IPS DF 6.9 (cell line): ENCODE measurements at places on chromosomes 2 and 18.

GRCh38 chr18:62808123-62808522 is 92.8 kb downstream of the PHLPP1 start:
- H3K27me3 ChIP-seq: no peaks in the 10 kb centered on the region
- H3K4me3 ChIP-seq: no peak overlapping the region
- DNase-seq: no peak

GRCh38 chr2:232351686-232352510 is 26.7 kb upstream of the ALPP start:
- no peak overlapping the region for H3K27ac ChIP-seq
- no peaks in the 10 kb centered on the region for H3K36me3 ChIP-seq
- no peak for DNase-seq
- peaks cover 31% of the 10 kb centered on the region for H3K27me3 ChIP-seq

- H3K4me3 ChIP-seq: no peak overlapping the region
- H3K4me1 ChIP-seq: no peaks in the 10 kb centered on the region
- no peak for DNase-seq
- H3K27ac ChIP-seq: no peak overlapping the region
- no peaks in the 10 kb centered on the region for H3K36me3 ChIP-seq
Observed at GRCh38 chr2:119455066-119455718, 23.5 kb downstream of the TMEM37 start.

GRCh38 chr2:230225486-230225885 is at the start of gene SP140:
SP140 (plus strand) TSS chr2:230225736; CDS start chr2:230225845, 109 bp downstream.
- no peaks in the 10 kb centered on the region for H3K36me3 ChIP-seq
- H3K4me1 ChIP-seq: no peaks in the 10 kb centered on the region
- DNase-seq: no peak
- H3K27me3 ChIP-seq: no peaks in the 10 kb centered on the region
- no peak within 1 kb of the TSS for H3K27ac ChIP-seq

GRCh38 chr18:5543773-5544389 is at the start of gene EPB41L3:
EPB41L3 (minus strand) TSS chr18:5543997; CDS start chr18:5489183, 54,814 bp downstream.
- H3K4me1 ChIP-seq: no peaks in the 10 kb centered on the region
- no peaks in the 10 kb centered on the region for H3K36me3 ChIP-seq
- no peaks in the 10 kb centered on the region for H3K27me3 ChIP-seq

DNA sequence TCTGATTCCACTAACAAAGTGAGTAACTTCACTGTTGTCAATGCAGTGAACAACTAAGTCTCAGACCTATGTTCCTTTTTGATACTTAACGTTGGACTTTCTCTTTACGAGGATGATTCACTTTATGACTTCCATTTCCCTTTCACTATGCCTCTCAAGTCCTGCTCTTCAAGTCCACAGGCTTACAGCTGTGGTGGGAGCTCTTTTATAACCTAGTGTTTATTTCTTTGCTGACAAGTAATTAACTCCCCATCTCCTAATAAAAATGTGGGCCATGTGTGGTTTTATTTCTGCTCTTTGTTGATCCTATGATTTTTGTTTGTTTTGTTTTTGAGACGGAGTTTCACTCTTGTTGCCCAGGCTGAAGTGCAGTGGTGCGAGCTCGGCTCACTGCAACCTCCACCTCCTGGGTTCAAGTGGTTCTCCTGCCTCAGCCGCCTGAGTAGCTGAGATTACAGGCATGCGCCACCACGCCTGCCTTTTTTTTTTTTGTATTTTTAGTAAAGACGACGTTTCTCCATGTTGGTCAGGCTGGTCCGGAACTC is 142.1 kb downstream of the USP34 start:
- no peak for DNase-seq
- no peak overlapping the region for H3K4me3 ChIP-seq
- H3K27ac ChIP-seq: no peak overlapping the region
- no peaks in the 10 kb centered on the region for H3K27me3 ChIP-seq
- H3K36me3 ChIP-seq: no peaks in the 10 kb centered on the region
- no peaks in the 10 kb centered on the region for H3K4me1 ChIP-seq

- no peaks in the 10 kb centered on the region for H3K27me3 ChIP-seq
- H3K4me1 ChIP-seq: no peaks in the 10 kb centered on the region
- no peak for DNase-seq
- no peak overlapping the region for H3K27ac ChIP-seq
- H3K4me3 ChIP-seq: no peak overlapping the region
Observed at GRCh38 chr2:189870381-189871085, 86.3 kb downstream of the PMS1 start.

DNA sequence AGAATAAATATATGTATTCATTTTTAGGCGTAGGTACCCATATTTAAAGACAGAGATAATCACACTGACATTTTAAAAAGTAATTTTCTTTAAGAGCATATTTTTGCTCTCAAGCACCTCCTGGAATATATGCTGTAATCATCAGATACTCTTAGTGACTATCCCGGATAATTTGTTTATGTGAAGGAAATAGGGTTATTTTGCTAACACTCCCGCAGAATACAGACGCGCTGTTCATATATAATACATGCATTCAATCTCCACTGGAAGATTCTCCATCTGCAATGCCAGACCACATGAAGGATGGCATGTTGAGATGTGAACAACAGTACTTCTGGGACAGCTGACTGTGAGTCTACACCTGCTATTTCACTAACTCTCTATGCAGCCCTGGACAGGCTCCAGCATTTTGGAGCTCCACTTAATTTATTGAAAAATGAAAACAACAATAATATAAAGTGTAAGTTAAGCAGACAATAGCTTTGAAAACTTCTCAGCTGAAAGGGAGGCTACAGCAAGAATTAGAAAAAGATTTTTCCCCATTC is 430.6 kb downstream of the TMX3 start:
- no peaks in the 10 kb centered on the region for H3K4me1 ChIP-seq
- no peaks in the 10 kb centered on the region for H3K27me3 ChIP-seq
- no peak overlapping the region for H3K27ac ChIP-seq
- no peak for DNase-seq
- no peak overlapping the region for H3K4me3 ChIP-seq
- H3K36me3 ChIP-seq: no peaks in the 10 kb centered on the region

GRCh38 chr18:45161850-45162249 is 453.4 kb upstream of the SLC14A2 start:
- no peaks in the 10 kb centered on the region for H3K36me3 ChIP-seq
- H3K27me3 ChIP-seq: no peaks in the 10 kb centered on the region
- no peak for DNase-seq
- no peak overlapping the region for H3K4me3 ChIP-seq
- H3K27ac ChIP-seq: no peak overlapping the region

DNA sequence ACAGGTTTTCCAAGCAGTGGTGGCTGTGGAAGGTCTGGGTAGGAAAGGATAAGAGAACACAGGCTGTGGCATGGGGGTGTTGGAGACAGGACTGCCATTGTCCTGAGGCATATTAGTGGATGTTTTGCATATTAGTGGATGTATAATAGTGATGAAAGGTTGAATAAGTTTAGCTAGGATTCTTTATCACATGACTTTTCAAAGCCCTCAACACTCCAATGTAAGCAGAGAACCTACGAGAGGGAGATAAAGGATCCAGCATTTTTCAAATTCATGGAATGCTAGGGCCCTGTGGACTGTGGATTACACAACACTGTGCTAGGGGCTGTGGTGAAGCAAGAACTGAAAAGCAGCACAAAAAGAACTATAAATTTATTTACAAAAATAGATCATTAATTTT is 63.2 kb downstream of the POLE4 start:
- H3K27me3 ChIP-seq: no peaks in the 10 kb centered on the region
- H3K36me3 ChIP-seq: no peaks in the 10 kb centered on the region
- no peak overlapping the region for H3K27ac ChIP-seq
- DNase-seq: no peak
- no peak overlapping the region for H3K4me3 ChIP-seq

DNA sequence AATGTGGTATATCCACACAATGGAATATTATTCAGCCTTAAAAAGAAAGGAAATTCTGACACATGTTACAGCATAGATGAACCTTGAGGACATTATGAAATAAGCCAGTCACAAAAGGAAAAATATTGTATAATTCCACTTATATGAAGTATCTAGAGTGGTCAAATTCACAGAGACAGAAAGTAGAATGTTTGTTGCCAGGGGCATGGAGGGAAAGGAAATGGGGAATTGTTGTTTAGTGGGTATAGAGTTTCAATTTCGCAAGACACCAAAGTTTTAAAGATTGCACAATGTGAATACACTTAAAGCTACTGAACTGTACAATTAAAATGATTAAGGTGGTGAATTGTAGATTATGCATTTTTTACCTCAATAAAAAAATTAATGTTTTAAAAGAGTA is 92.9 kb downstream of the TXNL1 start:
- DNase-seq: no peak
- H3K4me1 ChIP-seq: no peaks in the 10 kb centered on the region
- H3K4me3 ChIP-seq: no peak overlapping the region
- no peak overlapping the region for H3K27ac ChIP-seq
- no peaks in the 10 kb centered on the region for H3K27me3 ChIP-seq
- no peaks in the 10 kb centered on the region for H3K36me3 ChIP-seq

DNA sequence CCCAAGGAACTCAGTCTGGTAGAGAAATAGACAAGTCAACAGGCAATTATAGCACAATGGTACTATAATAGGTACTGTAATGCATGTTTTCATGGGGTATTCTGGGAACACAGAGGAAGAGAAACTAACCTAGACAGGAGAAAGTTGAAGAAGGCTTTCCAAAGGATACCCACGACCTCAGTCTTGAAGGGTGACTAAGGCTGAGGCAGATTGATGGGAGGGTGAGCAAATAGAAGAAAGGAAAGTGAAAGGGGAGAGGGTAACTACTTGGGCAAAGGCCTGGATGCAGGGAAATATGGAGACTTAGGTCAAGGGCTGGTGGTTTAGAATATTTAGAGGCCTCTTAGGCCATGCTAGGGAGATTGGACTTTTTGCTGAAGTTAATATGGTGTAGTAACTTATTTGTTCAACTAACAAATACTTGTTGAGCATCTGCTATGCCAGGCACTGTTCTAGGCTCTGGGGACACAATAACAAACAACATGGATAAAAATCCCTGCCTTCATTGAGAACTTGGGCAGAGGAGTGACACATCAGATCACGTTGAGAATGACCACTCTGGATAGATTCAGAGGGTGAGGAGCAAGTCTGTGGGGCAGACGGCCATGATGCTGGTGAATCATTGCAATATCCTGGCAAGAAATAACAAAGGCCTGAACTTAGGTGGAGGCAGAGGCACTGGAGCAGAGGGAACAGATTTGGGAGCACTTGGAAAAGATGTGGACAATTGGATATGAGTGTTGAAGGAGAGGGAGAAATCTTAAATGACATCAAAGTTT is 56.4 kb downstream of the PLB1 start:
- H3K36me3 ChIP-seq: no peaks in the 10 kb centered on the region
- no peaks in the 10 kb centered on the region for H3K27me3 ChIP-seq
- H3K4me1 ChIP-seq: no peaks in the 10 kb centered on the region
- no peak overlapping the region for H3K27ac ChIP-seq

DNA sequence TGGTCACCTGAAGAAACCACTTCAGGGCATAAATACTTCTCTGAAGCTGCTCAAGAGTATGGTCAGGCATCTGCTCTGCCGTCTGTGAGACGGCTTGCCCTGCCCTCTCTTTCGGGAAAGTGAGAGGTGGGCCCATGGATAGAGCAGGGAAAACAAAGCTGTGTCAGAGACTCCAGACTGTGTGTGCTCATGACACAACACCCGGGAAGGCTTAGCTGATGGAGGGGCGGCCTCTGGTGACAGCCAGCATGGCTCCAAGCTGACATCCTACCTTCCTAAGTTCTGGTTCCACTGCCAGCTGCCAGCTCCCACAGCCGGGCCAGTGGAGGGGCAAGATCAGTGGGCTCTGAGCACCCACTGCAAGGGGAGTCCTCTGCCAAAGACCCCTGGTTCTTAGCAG is 215.3 kb downstream of the ANKRD30B start:
- H3K4me3 ChIP-seq: no peak overlapping the region
- no peaks in the 10 kb centered on the region for H3K4me1 ChIP-seq
- H3K27me3 ChIP-seq: no peaks in the 10 kb centered on the region
- no peak overlapping the region for H3K27ac ChIP-seq

DNA sequence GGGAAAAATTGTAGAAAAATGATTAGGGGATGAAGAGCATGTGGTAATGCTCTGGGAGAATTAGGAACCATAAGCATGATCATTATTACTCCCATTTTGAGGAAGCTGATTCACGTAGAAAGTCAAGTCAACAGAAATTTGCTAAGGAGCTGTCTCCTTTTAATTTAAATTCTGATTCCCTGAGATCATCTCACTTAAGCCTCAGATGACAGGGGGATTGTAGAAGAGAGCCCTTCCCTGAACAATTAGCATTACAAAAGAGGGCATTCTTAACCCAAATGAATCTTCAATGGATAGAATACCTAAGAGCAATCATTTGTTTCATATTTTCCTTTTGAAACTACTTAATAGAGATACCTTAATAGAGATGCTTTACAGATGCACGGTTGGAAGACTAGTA is 267.9 kb downstream of the NYAP2 start:
- no peak for DNase-seq
- H3K27ac ChIP-seq: no peak overlapping the region
- H3K27me3 ChIP-seq: no peaks in the 10 kb centered on the region
- no peaks in the 10 kb centered on the region for H3K36me3 ChIP-seq
- H3K4me1 ChIP-seq: peaks cover 3% of the 10 kb centered on the region; the same call in 1 of the 2 replicates

DNA sequence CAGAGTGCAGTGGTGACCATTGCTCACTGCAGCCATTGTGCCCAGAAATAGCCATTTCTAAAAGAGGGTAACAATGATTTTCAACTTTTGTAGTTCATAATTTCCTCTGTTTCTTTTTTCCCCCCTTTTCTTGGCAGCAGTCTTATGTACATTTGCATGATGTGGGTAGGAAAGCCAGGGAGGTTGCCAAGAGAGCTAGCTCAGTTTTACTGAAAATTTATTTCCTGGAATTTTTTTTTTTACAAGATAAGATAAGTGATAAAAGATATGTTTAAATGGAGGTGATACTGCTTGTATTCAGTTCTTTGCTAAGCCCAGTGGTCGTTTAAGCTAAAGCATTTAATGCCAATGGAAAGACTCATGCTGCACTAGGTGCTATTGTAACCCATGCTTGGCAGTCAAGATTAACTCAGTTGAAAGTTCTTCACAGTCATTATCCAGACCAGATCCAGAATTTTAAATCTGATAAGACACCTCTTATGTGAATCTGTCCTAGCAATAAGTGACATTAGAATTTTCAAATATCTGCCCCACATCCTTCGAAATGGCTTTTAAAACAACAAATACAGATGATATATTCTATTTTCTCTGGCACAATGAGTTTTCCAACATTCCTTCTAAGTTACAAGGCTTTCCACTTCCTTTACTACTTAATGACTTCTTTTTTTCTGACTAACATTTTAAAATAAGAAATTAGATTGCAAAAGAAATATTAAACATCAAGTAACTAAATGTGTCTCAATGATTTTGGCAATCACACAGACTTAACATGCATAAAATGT is 4.4 kb upstream of the ATP8B1 start:
- no peak overlapping the region for H3K4me3 ChIP-seq
- DNase-seq: no peak
- no peaks in the 10 kb centered on the region for H3K36me3 ChIP-seq
- H3K4me1 ChIP-seq: no peaks in the 10 kb centered on the region
- H3K27me3 ChIP-seq: peaks cover 11% of the 10 kb centered on the region; the same call in 1 of the 2 replicates

- H3K4me3 ChIP-seq: no peak overlapping the region
- no peaks in the 10 kb centered on the region for H3K36me3 ChIP-seq
- no peak overlapping the region for H3K27ac ChIP-seq
- no peak for DNase-seq
- no peaks in the 10 kb centered on the region for H3K27me3 ChIP-seq
Observed at GRCh38 chr2:1226766-1227165, 186.5 kb upstream of the TPO start.
